ENCODE measurements at places on chromosomes 13 and 19.

DNA sequence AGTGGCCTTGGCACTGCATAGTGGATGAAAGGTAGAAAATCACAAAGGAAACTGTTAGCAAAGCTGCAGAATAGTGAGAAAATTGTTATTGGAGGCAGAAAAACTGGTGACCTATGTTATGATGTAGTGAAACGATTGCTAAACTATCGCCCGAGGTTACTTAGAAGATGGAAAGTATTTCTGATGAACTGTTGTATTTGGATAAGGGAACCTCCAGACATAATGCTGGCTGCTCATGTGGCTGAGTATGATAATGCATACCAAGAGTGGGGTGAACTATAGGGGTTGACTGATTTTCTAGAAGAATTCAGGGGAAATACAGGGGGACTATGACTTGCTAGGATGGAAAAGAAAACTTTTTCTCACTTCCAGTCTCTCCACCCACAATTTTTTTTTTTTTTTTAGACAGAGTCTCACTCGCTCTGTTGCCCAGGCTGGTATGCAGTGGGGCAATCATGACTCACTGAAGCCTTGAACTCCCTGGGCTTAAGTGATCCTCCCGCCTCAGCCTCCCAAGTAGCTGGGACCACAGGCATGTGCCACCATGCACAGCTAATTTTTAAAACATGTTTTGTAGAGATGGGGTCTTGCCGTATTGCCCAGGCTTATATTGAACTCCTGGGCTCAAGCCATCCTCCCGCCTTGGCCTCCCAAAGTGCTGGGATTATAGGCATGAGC lies 4.4 kb upstream of the EID2 start:
- no peak for DNase-seq

DNA sequence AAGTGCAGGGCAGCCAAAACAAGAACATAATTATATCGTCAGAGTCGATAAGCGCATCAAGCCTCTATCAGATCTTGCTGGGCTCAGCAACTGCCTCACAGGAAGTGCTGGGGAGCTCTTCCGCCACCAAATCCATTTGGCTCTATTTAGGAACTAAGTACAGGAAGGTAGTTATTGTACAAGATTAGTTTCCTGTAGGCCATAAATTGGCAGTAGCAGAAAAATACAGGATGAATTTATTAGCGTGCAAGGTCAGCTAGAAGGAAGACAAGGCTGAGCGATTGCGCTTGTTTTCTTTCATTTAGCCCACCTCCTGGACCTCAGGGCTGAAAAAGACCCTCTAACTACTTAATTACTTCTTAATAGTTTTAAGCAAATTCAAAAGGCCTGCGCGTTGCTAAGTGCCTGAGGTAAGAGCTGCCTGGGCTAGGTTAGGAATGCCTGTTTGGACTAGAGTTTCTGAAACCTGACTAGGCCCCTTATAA lies 118.5 kb downstream of the IRS2 start:
- DNase-seq = no peak

- no peak for DNase-seq
Observed at GRCh38 chr13:24043590-24044350, 116.8 kb upstream of the SPATA13 start.

DNA sequence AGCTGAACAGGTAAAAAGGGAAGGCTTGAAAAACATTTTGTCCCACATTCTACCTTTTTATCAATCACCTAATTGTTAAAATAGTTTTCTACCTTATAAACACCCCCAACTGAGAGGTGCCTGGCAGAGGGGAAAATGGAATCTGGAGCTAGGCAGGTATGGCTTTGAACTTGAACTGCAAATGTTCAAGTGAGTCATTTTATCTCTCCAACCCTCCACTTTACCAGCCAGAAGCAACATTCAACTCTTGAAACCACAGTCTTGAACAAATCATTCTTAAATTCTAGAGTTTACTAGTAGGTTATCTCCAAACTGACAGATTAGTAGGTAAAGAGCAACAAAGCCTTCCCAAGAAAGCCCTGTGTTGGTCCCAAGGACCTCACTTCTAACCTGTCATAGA lies 116.9 kb downstream of the ABCC4 start:
- no peak for DNase-seq

DNA sequence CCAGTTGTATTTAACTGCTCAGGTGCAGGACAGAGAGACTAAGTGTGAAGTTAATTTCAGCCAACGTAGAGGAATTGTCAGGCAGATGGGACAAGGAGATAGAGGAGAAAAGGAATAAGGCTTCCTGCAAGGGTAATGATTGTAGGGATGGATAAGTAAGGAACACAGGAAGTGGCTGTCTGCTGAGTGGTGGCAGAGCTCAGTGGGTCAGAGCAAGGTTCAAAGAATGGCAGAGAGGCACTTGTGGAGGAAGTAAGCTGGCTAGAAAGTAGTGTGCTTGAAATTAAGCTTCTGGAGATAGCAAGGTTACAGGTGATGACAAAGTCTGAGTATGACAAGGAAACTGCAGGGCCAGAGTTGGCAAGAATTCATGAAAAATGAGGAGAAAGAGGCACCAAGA lies 47.9 kb downstream of the USPL1 start:
- no peak for DNase-seq

- DNase-seq = no peak
Observed at GRCh38 chr19:40278361-40279035, 6.6 kb downstream of the AKT2 start.

DNA sequence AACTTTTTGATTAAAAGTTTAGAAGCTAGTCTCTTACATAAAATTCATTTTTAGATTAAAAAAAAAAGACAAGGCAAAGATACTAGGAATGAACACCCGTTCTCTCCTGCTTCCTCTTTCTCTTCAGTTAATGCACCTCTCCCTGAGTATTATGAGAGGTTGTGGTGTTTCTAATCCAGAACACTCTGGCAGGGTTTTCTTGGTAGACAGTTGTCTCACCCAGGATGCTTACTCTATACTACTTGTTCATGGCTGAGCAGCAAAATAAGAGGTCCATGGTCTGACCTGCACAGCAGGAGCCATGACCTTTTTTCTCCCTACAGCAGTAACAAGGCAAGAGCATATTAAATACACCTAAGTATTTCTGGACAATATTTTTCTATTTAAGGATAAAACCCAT lies 62.0 kb downstream of the MICU2 start:
- no peak for DNase-seq

DNA sequence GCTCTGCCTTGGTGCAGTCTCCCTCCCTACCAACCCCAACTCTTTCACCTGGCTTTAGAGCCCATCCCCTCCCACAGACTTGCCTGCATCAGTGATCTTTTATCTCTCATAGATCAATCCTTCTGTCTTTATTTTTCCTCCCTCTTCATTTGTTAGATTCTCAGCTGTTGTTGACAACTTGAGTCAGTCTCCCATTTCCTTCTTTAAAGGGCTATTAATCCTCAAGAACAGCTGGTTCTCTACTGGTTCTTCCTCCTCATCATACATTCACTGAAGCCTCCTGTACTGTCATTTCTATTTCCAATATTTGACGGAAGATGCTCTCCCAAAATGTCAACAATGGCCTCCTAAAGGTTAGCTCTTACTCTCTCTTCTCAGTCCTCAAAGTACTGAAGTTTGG lies 408.2 kb downstream of the TBC1D4 start:
- no peak for DNase-seq

DNA sequence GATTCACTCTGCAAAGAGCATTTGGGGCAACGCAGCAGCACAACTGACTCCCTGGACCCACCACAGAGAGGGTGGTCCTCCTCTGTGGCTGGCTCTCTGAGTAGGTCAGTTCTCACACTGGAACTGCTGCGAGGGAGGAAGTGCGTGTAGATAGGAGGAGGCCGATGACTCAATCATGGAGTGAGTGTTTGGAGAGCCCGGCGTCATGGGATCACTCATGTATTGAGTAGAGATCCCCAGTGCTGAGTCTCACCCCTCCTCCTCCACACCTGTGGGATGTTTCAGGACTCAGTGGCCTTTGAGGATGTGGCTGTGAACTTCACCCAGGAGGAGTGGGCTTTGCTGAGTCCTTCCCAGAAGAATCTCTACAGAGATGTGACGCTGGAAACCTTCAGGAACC lies 8.9 kb downstream of the ZNF101 start:
- no peak for DNase-seq

DNA sequence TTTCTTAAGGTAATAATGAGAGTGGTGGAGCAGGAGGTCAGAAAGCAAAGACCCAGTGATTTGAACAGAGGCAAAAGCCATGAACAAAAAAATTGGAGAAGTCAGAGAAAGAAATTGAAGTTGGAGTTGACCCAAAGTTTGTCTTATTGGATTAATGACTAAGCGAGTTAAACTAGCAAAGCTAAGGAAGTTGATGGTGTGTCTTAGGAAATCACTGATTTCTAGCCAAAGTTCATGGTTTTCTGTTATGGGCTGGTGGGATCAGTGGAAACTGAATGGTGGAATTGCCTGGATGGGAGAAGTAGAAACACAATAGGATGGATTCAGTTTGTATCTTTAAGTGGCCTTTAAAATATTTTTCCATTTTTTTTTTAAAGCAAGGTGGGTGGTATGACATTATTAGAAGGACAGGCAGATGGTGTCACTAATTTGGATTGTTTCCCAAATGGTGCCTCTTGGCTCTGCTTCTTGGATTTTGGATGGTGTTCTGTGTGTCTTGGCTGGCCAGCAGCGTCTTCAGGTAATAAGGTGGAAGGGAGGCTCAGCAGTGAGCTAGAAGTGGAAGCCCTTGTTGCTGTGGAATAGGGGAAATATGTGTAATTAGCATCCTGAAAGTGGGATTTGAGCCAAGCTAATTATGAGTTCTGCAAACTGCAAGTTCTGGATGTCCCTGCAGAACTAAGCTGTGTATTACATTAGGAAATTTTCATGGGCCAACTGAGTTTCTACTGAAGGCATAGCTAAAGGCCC lies 302.9 kb downstream of the LMO7 start:
- no peak for DNase-seq

- DNase-seq = no peak
Observed at GRCh38 chr13:94079876-94080275, 399.6 kb downstream of the DCT start.

GRCh38 chr19:45322744-45323281 lies at the start of gene CKM:
CKM (minus strand) TSS chr19:45322875; CDS start chr19:45319713, 3,162 bp downstream.
- no peak for DNase-seq

DNA sequence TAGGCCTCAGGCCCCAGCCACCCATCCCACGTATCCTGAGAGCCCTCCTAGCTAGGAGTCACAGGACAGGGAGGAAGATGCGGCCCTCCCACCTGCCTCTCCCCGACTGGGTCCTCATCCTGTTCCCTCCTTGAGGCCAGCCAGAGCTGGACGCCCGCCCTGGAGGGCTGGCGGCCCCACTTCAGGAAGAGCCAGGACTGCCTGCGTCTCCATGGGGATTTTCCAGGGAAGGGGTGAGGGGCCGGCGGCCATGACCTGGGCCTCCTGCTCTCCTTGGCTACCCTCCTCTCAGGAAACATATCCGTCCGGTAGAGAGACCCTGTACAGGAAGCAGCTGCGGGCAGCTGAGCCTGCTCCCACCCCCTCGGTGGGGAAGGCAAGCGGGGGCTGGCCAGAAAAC lies 11.3 kb upstream of the PRKD2 start:
- no peak for DNase-seq

- DNase-seq = no peak
Observed at GRCh38 chr19:6854758-6855157, 32.6 kb upstream of the ADGRE1 start.

GRCh38 chr13:41767801-41768200 lies 193.1 kb downstream of the VWA8 start:
- DNase-seq = no peak

- DNase-seq = peak; percentile 42
Observed at GRCh38 chr19:43446746-43447489, 18.5 kb downstream of the LYPD3 start.

GRCh38 chr13:83657281-83657680 lies 225.0 kb downstream of the SLITRK1 start:
- DNase-seq = no peak

DNA sequence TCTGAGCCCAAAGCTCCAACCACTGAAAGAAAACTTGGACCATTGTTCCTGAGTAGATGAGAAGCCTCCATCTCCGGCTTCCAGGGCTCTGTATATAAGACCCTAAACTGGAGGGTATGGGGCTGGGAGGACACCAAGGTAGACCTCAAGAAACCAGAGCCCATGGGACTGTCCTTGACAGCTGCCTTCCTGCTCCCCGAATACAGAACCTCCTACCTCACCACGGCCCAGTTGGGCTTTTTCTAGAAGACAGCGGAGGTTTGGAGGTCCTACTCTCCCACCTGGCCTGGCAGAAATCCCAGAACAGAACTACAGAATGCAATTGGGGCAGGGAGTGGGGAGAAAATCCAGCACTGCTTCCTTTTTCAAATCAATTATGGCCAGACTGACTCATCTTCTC lies 177.3 kb upstream of the ZNF507 start:
- DNase-seq = no peak

DNA sequence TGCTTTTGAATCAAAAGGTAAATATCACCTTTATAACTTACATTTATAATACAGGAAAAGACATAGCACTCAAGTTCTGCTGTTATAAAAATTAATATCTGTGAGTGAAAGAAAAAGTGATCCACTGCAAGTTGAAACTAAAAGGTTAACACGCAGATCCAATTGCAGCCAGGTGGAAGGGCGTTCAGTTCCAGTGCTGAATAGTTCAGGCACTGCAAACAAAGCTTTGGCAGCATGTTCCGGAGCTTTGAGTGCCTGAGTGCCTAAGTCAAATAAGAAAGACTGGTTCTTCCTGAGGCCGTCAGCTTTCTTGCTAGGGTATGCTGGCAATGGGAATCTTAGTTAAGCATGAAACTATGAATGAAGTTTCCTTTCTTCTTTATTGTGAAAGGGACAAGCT lies 200.3 kb downstream of the LMO7 start:
- DNase-seq = peak; percentile 54

- no peak for DNase-seq
Observed at GRCh38 chr19:49749055-49749716, 13.9 kb downstream of the TSKS start.

DNA sequence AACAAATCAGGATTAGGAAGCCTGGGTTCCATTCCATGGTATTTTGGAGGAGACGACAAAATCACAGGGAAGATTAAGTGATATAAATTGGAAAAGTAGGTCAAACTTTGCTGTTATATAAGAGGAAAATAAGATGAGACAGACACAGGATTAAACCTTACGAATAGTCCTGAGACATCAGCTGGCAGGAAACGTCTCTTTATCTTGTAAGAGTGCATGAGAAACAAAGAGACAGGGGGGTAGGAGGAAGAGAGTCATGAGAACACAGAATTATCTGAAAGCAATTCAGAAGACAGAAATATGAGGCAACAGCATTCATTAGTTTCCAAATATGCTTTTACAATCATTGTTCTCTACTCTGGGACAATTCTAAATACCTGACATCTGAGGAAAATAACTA lies 310.6 kb upstream of the MIR17HG start:
- DNase-seq = no peak

Data from NCI-H1092 treated with DMSO at 0.1 percent for 48 hours (cell line).